ENCODE measurements at places on chromosomes 5 and 9.

- no peak for DNase-seq
These were observed 23.1 kb upstream of the QSOX2 start for GRCh38 chr9:136268735-136269134.

DNA sequence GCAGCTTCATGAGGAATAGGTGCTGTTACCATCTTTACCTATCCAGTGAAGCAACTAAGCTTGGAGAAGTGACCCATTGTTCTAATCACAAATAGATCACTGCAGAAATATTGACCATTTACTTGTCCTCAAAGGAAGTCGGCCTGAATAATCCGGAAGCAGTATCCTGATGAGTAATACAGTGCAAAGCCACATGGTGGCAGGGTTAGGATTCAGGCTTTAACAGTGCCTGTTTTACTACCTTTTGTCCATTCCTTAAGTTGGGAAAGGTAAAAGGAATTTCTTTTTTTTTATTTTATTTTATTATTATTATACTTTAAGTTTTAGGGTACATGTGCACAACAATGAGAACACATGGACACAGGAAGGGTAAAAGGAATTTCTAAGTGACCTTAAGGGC, 336.3 kb downstream of the KDM4C start:
- no peak for DNase-seq

DNA sequence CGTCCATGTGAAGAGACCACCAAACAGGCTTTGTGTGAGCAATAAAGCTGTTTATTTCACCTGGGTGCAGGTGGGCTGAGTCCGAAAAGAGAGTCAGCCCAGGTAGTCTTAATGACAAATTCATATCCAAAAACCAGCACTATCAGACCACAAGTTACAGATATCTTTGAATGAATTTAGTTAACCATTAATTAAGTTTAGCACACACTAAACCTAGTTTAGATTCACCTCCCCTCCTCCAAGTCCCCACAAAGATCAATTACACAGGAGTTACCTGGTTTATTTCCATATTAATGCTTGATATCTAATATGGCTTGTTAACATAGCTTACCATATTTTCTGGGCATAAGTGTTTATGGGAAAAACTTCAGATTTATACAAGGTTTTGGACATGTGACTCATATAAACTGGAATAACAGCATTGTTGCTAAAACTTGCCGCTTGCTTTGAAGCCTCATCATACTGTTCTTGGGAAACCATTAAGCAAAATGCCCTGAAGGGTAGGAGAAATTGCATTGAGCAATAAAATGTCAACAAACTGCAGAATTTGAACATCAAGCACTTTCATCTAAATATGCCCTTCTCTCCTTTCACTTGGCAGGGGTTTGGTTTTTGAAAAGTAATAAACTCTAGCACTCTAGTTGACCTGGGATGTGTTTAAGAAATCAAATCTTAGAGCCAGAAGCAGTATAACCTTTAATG, 166.9 kb downstream of the SNCAIP start:
- DNase-seq, result no peak

GRCh38 chr9:16721972-16722371, 148.5 kb downstream of the BNC2 start:
- DNase-seq, result no peak

GRCh38 chr5:133611357-133612248, 738 bp downstream of the FSTL4 start:
- no peak for DNase-seq

DNA sequence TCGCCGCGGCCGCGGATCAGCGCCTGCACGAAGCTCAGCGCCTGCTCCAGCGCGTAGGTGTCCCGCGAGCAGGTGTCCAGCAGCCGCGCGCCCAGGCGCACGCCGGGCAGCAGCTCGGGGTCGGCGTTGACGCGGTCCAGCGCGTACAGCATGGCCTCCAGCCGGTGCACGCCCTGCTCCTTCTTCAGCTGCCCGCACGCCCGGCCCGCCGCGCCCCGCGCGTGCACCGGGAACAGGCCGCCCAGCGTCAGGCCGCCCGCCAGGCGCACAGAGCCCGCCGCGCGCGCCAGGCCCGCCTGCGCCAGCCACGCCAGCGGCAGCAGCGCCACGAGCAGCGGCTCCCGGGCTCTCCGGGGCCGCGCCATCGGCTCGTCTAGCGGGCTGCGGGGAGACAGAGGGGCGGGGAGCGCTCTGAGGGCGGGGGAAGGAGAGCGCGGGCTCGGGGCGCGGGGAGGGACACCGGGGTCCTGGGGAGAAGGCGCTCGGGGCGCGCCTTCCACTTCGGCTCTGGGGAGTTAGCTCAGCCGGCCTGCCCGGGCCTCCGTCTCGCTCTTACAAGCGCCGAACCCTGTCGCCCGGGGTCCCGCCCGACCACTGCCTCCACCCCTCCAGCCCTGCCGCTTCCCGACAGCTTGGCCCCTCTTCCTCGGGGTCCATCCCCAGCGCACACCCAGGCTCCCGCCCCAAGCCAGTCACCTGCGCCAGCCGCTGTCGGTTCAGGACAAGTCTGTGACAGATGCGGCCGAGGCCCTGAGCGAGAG, at the start of gene GRM6:
Gene GRM6 (minus strand): TSS at position 741 of the 761 bp plus-strand sequence. CDS start 376 bp downstream, at position 365.
- no peak for DNase-seq

- no peak for DNase-seq
These were observed 3.3 kb upstream of the HAPLN1 start for GRCh38 chr5:83724001-83724400.

- DNase-seq, result no peak
These were observed 101.9 kb downstream of the PDE8B start for GRCh38 chr5:77312413-77312812.

GRCh38 chr5:179233909-179234562, 111.2 kb downstream of the ADAMTS2 start:
- DNase-seq, result no peak

Measured in SW 1271 (cell line).